ENCODE measurements at places on chromosomes 11 and 22. TPM values are rescaled to one million over a fixed set of nuclear protein-coding genes. Genes with fewer than 3 reads are reported as not detected.
A peak's percentile ranks its signal among the peaks of the same experiment; 100 is the strongest.

Gene MS4A6A
- polyA plus RNA-seq, result 163 TPM

Gene EML3
- polyA plus RNA-seq, result 59.5 TPM

- H3K27me3 ChIP-seq, result peaks cover 2% of the 10 kb centered on the region
- H3K4me3 ChIP-seq, result peak overlapping the region; percentile 88
- H3K27ac ChIP-seq, result peak overlapping the region; percentile 93
Measured at GRCh38 chr11:43943372-43943930, 1.0 kb downstream of the C11orf96 start.

GRCh38 chr22:43186272-43187170, at the start of gene TTLL12:
Gene TTLL12, minus strand, starts transcription at chr22:43187134. Its CDS starts 65 bp downstream, at chr22:43187069.
- peak within 1 kb of the TSS; percentile 94 for H3K27ac ChIP-seq
- peaks cover 2% of the 10 kb centered on the region for H3K36me3 ChIP-seq
- H3K27me3 ChIP-seq, result no peaks in the 10 kb centered on the region
- DNase-seq, result peak; percentile 76

DNA sequence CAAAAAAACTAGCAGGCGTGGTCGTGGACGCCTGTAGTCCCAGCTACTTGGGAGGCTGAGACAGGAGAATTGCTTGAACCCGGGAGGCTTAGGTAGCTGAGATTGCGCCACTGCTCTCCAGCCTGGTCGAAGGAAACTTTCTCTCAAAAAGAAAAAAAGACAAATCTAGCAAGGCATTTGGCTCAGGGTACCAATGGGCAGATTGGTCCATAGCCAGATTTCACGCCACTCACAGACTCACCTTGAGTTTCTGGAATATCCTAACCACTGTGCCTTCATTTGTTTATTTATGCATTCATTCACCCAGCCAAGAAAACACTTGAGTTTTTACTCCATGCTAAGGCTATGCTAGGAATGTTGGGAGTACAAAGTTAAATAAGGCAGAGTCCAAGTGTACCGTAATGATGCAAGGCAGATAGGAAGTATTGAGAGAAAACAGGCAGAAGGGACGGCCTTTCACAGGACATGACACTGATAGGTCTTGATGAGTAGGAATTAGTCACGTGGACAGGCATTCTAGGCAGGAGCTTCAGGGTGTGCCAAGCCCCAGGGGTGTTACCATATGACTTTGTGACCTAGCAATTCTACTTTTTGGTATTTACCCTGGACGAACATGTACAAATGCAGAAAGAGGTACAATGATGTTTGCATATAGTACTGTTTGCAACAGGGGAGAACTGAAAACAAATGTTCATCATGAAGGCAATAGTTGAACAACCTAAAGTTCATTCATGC, 3.0 kb upstream of the PACSIN3 start:
- H3K4me3 ChIP-seq, result no peak overlapping the region
- H3K27me3 ChIP-seq, result no peaks in the 10 kb centered on the region
- no peaks in the 10 kb centered on the region for H3K36me3 ChIP-seq
- peaks cover 9% of the 10 kb centered on the region for H3K4me1 ChIP-seq
- DNase-seq, result peak; percentile 47

- H3K36me3 ChIP-seq, result no peaks in the 10 kb centered on the region
- H3K4me1 ChIP-seq, result no peaks in the 10 kb centered on the region
- no peak overlapping the region for H3K4me3 ChIP-seq
- no peak for DNase-seq
- H3K27ac ChIP-seq, result no peak overlapping the region
Measured at GRCh38 chr11:4825132-4825531, 4.0 kb downstream of the OR51F2 start.

Measured in lung (tissue), 17 donors.